Hypothalamus (tissue), 51 donors: ENCODE measurements at places on chromosomes 1 and 21.

DNA sequence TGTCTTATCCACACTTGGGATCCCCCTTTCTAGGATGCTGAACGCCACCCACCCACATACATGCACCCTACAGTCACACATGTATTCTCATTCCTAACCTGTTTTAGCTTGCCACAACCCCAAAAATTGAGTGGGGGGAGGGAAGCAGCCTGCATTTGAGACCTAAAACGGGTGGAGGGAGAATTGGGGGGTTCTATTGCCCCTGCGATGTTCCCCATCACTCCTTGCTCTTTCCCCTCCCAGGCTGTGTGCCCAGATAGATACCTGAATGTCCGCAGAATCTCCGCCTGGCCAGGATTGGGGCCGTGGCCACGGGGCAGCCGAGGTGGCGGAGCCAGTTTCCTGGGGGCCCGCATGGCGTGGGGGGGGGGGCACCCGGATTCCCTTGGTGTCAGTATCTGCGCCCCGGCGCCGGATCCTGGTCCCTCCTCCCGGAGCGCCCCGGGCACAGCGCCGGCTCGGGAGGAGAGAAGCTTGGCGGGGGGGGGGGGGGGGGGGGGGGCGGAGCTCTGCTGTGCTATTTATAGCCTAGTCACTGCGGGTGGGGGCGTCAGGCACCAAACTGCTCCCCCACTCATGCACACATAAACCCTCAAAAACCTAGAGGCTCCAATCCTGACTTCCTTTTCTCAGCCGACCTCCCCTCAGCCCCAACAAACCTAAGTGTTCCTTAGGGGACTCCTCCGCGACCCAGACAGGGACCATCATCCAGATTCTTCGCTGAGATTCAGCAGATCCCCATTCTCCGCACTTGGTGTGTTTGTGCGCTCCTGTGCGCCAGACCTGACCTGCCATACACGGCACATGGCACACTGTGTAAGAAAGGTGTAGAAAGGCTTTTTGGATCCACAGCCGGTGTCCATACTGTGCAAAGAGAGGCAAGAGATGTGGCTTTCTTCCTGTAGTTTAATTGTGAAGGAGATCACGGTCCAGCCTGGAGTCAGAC is 1.9 kb downstream of the ANKRD34A start:
- peak; percentile 55 for DNase-seq

- no peak for DNase-seq
Observed at GRCh38 chr1:23964790-23965740, 5.4 kb downstream of the PNRC2 start.

GRCh38 chr1:183609313-183609712 is 19.1 kb upstream of the NCF2 start:
- peak; percentile 47 for DNase-seq

DNA sequence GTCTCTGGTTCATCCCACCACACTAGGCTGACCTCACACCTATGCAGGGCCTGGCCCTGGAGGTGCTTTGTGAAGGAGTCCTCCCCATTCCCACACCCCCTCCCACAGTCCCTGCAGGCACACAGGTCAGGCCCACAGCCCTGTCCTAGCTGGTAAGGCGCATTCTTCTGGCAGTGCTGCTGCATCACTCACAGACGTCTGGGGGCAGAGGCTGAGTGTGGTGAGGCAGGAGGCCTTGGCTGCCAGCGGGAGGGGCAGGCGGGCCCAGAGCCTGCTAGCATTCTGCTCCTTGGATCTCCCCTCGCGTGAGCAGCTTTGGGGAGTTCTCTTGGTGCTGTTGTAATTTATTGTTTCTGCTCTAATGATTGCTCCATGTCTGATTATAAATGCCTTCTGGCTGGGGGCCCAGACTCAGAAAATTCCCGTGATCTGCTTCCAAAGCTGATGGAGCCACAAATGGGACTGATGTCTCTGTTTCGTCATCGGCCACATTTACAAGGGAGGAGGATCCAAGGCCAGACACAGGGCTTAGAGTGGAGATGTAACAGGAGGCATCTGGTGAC is 62.9 kb downstream of the TRABD2B start:
- no peak for DNase-seq

GRCh38 chr1:9061252-9061960 is 8.0 kb downstream of the SLC2A5 start:
- DNase-seq: no peak

- no peak for DNase-seq
Observed at GRCh38 chr1:116900471-116901365, 9.0 kb upstream of the PTGFRN start.
